Fibroblast of skin of scalp (primary cell): ENCODE measurements at places on chromosomes 13 and 19.

DNA sequence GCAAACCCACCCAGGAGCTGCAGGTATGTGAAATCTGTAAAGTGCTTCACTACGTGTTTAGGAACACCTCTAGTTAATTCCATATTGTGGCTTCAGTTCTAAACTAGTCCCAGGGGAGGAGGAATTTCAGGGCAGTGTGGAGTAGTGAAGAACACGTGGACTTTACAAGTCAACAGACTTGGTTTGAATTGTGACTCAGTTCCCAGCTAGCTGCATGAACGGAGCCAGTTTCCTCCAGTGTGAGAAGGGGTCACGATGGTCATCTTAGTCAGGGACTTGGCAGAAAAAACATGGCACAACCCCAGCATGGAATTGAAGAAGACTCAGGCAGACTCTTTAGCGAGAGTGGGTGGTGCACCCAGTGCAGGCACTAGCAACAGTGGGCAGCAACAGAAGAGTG, 175.7 kb upstream of the UBL3 start:
- DNase-seq, result peak; percentile 56

DNA sequence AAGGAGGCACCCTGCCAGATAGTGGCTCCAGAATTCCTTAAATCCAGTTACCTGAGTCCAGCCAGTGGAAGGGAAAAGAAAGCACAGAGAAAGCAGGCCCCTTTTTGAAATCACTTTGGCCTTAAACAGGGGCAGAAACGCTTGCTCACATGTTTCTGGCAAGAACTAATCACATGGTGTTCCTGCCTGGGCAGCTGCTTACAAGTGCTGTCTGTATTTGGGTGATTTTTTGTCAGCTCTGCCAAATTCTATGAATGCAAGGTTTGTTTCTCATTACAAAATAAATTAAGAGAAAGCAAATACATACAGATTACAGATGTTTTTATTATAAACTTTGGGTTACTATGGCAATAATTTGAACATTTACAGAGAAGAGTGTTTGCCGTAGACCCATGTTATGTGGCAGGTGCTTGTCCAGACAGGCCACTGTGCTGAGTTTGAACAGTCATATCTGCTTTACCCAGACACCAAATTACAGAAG, 1237.8 kb downstream of the SLITRK5 start:
- no peak for DNase-seq

GRCh38 chr13:27924529-27925141, 4.8 kb downstream of the PDX1 start:
- no peak for DNase-seq

GRCh38 chr13:102657630-102658029, 37.2 kb downstream of the METTL21C start:
- no peak for DNase-seq

GRCh38 chr19:1986357-1987162, 29.0 kb downstream of the BTBD2 start:
- DNase-seq, result no peak

DNA sequence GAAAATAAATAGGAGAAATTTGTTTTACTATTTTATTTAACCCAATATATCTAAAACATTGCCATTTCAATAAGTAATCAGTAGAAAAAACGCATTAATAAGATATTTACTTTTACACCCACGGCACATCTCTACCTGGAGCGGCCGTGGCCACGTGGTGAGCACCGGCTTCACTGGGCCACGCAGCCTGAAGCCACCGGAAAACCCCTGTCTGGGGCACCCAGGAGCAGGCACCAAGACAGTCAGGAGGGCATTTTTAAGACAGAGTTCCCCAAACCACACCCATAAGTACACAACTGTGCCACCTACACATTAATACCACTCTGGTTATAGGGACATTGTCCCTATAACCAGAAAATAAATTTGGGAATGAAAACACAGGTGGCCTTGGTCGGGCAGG, 80.9 kb downstream of the SPACA7 start:
- no peak for DNase-seq

- DNase-seq, result peak; percentile 0
Measured at GRCh38 chr19:37243206-37243632, 25.2 kb downstream of the ZNF383 start.

GRCh38 chr19:14102756-14103155, 12.2 kb upstream of the SAMD1 start:
- DNase-seq, result no peak

GRCh38 chr19:49347835-49348234, 12.6 kb downstream of the CD37 start:
- DNase-seq, result peak; percentile 78
